Activated T-cell treated with anti-CD3 and anti-CD28 coated beads for 24 hours (primary cell): ENCODE measurements at places on chromosomes 6 and 20.

DNA sequence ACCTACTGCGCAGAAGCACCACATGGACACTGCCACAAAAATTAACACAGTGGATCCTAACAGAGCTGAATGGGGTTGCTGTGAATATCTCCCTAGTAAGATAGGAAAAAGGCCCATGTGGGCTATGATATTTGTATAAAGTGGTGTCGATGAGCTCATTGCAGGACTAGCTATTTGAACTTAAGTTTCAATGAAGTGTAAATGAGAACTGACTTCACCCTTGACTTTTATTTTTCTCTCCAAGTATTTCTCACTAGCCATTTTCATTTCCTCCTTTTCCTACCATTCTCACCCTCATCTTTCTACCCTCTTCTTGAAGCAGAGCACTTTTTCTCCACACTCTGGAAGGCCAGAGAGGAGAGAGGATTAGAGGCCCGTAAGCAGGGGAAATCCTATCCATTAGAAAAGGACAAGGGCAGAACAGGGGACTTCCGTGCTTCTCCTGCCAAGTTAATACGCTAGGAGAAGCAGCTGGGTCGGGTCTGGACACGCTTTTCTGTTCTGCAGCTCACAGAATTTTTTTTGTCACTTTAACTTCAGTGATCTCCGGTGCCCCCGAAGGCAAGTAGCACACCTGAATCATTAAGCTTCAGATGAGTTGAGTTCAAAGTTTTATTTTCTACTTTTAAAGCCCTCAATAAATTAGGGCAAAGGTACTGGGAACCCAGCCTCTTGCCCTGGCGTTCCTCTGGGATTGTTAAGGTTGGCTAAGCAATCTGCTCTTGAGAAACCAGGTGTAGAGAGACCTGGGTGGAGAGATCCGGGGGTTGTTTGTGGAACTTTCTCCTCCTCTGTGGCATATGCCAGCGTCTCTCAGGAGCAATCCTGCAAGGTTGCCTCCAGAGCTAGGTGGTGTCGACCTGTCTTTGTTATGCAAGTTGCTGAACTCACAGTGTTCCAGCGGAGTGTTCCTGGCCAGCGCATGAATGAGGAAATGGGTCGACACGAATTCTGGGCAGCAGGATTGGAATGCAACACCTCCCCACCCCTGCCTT is 56.2 kb upstream of the ARID1B start:
- DNase-seq: no peak

GRCh38 chr20:62487561-62488354 is 12.0 kb upstream of the GATA5 start:
- DNase-seq: no peak

DNA sequence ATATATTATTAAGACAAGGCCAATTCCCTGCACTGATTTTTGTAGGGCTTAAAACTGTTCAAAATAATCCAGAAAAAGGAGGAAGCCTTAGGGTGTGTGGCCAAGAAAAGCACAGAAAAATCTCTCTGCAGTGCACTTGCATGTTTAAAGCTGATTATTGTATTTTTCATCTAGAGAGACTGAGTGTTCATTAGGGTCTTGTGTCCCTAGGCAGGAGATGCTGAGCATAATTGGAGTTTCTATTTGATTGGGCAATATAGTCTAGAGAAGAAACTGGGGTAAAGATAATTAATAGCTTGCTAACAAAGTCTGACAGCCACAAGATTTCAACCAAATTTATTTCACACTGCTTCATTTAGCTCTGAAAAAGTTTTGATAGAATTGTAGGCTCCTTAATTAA is 2.4 kb downstream of the FLRT3 start:
- DNase-seq: no peak

DNA sequence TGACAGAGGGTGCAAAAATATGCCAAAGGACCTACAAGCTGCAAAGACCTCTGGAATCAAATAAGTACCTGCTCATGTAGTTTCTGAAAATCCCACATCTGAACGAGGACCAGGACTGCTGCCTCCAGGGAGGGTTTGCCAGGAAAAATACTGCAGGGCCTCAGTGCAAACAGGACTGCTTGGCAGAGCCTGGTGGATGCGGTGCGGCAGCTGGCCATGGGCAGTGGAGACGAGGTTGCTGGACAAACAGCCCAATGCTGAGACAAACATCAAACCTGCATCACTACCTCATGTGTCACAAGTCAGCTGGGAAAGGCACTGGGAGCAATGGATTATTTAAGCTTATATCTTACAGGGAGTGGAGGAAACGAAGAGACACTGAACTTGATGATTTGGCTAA is 238.8 kb downstream of the PAX1 start:
- DNase-seq: no peak

- no peak for DNase-seq
Measured at GRCh38 chr20:13856354-13856753, 71.5 kb downstream of the NDUFAF5 start.

- DNase-seq: no peak
Measured at GRCh38 chr20:10714236-10714975, 40.6 kb upstream of the JAG1 start.

- peak; percentile 1 for DNase-seq
Measured at GRCh38 chr6:114108119-114109002, 137.4 kb upstream of the HDAC2 start.

DNA sequence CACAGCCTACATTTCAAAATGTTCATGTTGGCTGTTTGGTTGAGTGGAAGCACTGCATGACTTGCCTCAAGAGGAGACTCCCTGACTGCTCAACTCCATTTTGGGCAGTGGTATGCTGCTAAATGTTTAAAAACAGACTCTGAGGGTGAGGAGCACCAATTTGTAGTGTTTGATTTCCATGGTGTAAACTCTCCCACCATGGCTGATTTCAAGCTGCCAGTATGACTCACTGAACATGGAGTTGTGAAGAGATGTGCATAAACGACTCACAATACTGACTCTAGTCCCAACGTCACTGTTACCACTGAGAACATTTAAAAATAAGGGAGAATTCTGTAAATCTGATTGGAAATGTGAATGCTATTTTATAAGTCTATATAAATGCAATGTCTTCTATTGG is 70.4 kb downstream of the BACH2 start:
- DNase-seq: no peak
